ENCODE measurements at places on chromosomes 5 and 9. TPM values are rescaled to one million over a fixed set of nuclear protein-coding genes. Genes with fewer than 3 reads are reported as not detected.
A peak's percentile ranks its signal among the peaks of the same experiment; 100 is the strongest.

The AFAP1L1 gene
- total RNA-seq: 0.21 TPM

The SLC25A48 gene
- total RNA-seq: not detected

The PRSS3 gene
- not detected for total RNA-seq

The SNCAIP gene
- not detected for total RNA-seq

The APBA1 gene
- 0.13 TPM for total RNA-seq

The AGXT2 gene
- total RNA-seq: not detected

DNA sequence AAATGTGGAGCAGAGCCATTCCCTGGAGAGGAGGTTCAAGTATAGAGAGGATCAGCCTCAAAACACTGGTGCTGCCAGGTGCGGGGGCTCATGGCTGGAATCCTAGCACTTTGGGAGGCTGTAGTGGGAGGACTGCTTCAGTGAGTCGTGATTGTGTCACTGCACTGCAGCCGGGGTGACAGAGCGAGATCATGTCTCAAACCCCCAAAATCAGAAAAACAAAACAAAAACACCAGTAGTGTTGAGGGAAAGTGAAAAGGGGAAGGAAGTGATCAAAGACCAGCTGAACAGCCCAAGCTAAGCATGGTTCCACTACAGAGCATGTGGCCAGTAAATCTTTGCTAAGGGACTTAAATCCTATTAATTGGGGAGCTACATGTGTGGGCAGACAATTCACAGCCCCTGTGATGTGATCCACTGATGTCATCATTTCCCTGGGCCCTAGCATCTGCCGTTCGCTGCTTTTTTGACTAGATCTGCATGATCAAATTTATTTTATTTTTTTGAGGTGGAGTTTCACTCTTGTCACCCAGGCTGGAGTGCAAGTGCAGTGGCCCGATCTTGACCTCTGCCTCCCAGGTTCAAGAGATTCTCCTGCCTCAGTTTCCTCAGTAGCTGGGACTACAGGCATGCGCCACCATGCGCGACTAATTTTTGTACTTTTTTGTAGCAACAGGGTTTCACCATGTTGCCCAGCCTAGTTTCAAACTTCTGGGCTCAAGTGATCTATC lies 2.7 kb upstream of the PCBD2 start:
- no peaks in the 10 kb centered on the region for H3K36me3 ChIP-seq
- no peak overlapping the region for H3K4me3 ChIP-seq
- H3K27ac ChIP-seq: peak overlapping the region; percentile 31

GRCh38 chr9:138103849-138104206 lies 226.2 kb downstream of the CACNA1B start:
- H3K36me3 ChIP-seq: no peaks in the 10 kb centered on the region
- H3K4me1 ChIP-seq: no peaks in the 10 kb centered on the region

DNA sequence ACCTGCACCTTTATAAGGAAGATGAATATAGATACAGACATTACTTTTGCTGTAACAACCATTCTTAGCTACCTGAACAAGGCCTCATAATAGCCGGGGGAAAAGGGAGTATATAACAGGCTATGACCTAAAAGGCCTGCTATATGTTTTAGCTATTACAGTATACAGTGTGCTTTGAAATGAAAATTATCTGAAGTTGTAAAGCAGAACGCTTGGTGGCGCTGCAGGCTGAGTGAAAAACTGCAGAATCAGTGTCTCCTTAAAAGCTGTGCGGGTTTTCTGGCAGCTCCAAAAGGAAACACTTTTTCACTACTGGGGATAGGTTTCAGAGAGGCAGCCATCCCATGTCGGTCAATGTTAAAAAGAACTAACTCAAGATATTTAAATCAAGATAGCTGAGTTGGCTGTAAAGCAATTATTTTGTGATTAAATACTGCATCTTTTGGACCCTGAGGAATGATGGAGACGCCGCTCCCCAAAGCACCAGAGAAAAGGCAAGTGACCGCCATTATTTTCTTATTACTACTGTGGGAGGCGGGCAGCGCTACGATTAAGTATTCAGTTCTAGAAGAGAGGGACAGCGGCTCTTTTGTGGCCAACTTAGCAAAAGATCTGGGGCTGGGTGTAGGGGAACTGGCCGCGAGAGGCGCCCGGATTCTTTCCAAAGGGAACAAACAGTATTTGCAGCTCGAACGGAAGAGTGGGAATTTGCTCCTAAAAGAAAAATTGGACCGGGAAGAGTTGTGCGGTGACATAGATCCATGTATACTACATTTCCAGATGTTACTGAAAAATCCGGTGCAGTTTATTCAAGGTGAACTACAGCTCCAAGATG lies 5.9 kb downstream of the PCDHB6 start:
- H3K4me3 ChIP-seq: no peak overlapping the region
- peak; percentile 65 for DNase-seq
- H3K27me3 ChIP-seq: no peaks in the 10 kb centered on the region
- H3K4me1 ChIP-seq: no peaks in the 10 kb centered on the region
- H3K36me3 ChIP-seq: no peaks in the 10 kb centered on the region
- H3K27ac ChIP-seq: no peak overlapping the region

GRCh38 chr5:74543162-74543995 lies 97.1 kb downstream of the ENC1 start:
- no peaks in the 10 kb centered on the region for H3K27me3 ChIP-seq
- no peaks in the 10 kb centered on the region for H3K36me3 ChIP-seq
- peaks cover 45% of the 10 kb centered on the region for H3K4me1 ChIP-seq
- DNase-seq: peak; percentile 99
- H3K27ac ChIP-seq: peak overlapping the region; percentile 38

DNA sequence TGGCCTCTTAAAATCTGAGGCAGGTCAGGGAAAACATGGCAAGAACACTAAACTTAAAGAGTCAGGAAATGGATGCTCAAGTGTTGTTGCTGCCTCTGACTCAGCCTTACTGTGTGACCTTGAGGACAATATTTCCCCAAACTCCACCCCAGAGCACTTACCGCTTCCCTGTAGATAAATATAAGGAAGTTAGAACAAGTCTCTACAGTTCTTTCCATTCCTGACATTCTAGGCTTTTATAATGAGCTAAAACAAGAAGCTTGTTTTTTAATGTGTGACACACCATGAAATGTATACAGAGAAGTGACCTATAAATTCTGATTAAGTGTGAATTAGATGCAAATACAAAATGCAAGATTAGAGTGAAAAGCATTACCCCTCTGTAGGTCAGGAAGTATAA lies 129.3 kb downstream of the GRIA1 start:
- H3K36me3 ChIP-seq: no peaks in the 10 kb centered on the region
- no peak for DNase-seq
- no peak overlapping the region for H3K4me3 ChIP-seq
- H3K27ac ChIP-seq: no peak overlapping the region

Measured in A673 (cell line).